ENCODE measurements at places on chromosomes 1 and 21.

DNA sequence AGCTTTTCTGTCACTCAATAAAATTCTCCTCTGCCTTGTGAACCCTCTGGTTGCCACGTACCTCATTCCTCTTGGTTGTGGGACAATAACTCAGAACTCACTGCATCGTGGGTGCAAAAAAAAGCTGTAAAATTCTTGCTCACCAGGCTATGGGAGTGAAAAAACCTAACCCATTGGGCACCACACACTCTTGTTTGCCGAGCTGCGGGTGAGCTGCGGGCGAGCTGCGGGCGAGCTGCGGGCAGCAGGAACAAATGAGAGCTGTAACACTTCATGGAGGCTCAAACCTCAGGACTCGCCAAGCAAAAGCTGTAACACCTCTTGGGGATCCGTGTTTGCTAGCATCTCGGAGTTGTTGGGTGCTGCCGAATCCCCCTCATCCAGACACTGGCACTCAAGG, 641.3 kb upstream of the CHRM3 start:
- no peak for DNase-seq

DNA sequence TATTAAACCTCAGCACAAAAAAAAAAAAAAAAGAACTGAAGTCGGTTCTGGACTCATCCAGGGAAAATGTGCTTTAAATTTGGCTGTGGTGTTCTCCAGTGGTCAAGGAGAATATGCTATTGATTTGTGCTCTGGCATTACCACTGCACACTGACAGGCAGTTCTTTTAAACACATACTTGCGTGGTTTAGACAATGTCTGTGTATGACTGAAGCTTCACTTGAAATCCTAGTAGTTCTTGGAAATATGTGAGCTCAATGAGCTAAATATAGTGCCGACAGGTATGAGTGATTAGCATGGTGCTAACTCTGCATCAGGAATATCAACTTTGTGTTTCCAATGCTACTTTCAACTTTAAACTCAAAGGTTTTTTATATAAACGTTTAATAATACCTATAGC, 415.6 kb downstream of the SMYD3 start:
- no peak for DNase-seq

- DNase-seq = peak; percentile 33
Measured at GRCh38 chr1:19010995-19011844, 54.7 kb upstream of the IFFO2 start.

- DNase-seq = no peak
Measured at GRCh38 chr1:218874313-218874712, 299.4 kb upstream of the LYPLAL1 start.

- DNase-seq = no peak
Measured at GRCh38 chr1:228148196-228148861, 1.4 kb upstream of the GJC2 start.

DNA sequence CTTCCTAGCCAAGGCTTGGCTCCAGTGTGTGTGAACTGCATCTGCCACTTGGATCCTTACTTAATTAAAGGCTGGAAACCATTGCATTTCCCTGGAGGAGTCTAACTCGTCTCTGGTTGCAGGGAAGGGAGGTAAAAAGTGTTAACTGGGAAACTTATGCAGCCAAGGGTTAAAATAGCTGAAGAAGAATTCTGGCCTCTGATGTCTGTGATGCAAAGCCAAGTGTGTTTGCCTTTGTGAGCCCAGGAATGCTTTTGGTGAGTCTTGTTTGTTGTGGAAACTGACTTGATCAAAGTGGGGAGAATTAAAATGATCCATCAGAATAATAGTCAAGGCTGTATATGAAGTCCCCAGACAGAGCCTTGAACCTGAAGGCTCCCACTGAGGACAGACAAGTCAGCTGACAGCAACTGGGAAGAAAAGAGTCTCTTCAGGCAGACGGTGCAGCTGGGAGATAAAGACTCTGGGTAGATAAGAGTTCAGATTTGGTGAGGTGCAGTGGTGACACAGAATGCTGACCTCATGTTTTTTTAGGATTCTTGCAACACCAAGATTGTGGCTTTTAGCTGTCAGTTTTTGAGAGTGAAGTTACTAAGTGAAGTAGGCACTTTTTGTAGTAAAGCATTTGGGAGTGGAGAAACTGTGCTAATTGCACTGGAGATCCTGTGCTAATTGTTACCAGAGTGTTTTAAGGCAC, 59.5 kb upstream of the WLS start:
- no peak for DNase-seq

- DNase-seq = no peak
Measured at GRCh38 chr1:35454616-35455015, 102.6 kb downstream of the KIAA0319L start.

- no peak for DNase-seq
Measured at GRCh38 chr1:116770625-116771024, 16.4 kb downstream of the CD2 start.

DNA sequence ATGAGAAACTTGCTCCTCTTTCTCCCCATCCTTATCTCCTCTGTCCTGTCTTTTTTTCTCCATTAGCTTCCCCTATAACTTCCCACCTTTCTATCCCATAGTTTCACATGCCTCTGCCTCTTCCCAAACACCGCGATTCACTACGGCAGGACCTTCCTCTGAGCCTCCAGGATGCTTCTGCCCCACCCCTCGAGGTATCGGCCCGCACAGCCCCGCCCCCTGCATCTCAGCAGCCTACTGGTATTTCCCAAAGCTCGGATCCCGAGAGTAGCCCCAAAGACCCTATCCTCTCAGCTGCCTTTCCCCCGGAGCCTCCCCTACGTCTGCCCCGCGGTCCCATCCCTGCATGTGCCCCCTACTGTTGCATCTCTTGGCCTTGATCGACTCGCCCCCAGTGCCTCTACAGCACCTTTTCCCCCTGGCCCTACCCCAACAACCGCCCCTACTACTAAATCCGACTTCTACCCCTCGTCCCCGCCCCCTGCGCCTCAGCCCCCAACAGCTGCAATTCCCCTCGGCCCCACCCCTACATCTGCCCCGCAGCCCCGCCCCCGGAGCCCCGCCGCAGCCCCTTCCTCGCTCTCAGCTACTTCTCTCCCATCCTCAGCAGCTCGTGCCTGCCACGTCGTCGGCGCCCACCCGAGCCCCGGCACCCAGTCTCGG, 512 bp downstream of the PIAS3 start:
- DNase-seq = no peak
